ENCODE measurements at places on chromosomes 6 and 20.

DNA sequence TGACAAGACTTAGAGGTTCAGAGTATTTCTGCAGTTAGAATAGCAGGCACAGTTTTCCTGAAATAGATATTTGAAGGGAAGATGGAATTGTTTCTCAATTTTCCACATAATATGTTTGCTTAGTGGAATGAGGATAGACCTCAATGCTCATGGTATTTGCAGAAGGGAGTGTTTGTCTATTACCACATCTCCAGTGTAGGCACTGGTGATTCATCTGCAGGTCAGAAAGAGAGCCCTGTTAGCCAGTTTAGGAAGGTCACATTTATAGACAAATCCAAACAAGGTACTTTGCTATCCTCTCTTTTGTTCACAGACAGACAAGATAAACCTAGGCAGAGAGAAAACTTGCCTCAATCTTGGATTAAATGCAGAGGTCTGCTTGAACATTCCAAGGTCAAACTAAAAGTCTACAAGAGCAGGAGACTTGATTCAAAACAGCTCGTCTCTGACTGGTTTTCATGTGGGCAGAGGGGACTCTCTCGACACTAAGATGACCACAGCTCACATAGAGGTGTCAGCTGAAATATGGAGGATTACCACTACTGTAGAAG lies 22.8 kb downstream of the ISM1 start:
- no peak for DNase-seq

DNA sequence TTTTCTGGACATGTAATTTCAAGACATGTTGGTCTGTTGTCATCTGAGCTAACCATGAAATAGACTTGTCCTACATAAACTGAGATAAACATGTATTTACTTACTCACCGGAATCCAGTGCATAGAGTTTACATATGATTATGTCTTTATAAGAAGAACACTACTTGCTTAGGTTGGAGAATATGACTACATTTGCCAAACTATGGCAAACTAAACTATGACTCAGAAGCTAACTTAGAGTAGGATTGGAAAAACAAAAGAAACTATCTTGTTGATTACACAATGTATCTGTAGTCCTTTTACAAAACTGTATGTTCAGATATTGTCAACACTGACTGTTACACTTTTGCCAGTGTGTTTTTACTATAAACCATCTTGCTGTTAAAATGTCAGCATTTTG lies 113.3 kb downstream of the CRYBG1 start:
- DNase-seq, result no peak

DNA sequence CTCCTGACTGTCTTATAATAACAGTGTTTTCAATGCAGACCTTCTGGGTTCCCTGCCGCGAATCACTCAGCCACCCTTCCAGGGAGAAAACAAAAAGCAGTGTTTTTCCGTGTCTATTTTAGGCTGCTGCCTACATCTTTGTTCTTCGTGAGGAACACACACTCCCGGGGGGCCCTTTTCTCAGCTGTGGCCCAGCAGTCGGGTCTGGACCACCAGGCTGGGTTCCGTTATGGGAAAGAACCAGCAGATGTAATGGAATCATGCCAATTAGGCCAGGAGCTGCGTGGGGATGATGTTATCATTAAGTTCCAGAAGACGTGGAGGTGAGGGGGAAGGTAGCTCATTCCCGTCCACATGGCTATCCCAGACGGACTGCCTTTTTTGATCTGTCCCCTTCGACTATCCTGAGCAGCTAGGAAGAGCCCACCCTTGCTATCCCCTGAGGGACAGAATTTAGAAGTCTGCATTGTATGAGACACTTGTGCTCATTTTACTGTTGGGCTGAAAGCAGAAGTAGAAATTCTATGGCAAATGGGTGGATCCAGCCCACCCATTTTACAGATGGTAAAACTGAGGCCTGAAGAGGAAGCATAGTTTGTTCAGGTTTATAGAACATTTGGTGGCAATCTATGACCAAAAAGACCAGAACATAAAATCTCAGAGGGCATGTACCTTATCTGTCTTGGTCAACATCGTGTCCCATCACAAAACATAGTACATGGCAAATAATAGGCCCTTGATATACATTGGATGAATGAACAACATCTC lies 54.5 kb downstream of the KCNB1 start:
- DNase-seq, result no peak

DNA sequence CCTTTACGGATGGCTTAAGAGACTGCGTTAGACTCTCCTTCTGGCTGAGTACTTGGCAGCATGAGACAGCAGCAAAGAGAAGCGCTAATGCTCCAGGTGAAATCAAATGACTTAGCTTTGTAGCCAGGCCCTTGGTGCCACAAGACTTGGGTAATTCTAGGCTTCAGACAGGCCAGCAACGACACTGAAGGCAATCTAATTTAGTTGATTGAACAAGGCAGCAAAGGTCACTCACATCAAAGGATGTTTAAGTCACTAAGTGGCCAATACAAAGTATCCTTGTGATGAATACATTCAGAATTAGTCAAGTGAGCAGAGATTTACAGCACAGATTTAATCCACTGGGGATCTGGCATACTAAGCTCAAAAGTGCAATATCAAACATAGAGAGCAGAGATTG lies 113.2 kb downstream of the FAM83B start:
- no peak for DNase-seq

GRCh38 chr6:113719064-113719463 lies 138.1 kb upstream of the MARCKS start:
- no peak for DNase-seq

- DNase-seq, result no peak
Observed at GRCh38 chr6:42450477-42451332, 1.0 kb downstream of the TRERF1 start.

DNA sequence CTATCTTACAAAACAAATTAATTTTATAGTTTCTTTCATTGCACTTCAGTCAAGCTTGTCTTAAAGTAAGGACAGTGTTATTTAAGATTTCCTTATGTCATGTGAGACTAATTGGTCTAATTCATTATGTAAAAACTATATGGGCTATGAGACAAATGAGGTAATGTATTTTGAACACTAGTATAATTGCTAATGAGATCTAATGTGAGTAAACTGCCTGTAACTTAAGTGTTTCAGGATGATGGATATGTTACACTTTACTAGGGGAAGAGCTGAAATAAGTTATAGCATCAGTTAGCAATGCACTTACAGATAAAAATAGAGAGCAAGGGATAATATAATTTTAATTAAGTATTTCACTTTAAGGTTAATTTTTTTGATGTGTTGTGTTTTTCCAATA lies 386.3 kb upstream of the MAP3K7 start:
- DNase-seq, result no peak

- no peak for DNase-seq
Observed at GRCh38 chr6:11093376-11093625, 333 bp upstream of the SMIM13 start.

DNA sequence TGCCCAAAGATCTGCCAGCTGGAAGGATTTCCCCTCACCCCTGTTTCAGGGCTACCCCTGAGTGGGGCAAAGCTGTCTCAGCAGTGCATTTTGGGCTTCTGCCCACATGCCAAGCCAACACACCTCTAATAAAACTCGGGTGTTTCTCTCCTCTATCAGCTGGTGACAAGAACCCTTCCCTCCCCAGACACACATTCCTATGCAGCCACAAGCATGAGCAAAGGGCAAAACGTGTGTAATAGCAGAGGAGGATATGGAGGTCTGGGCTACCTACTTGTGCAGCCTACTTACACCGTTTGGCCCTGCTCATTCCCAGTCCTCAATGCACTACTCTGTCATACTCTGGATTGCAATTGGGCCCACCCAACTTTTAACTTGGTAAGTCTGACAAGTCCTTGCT lies 101.3 kb downstream of the IYD start:
- DNase-seq, result no peak

- no peak for DNase-seq
Observed at GRCh38 chr6:8079126-8079525, 14.9 kb upstream of the BLOC1S5 start.

GRCh38 chr20:35954200-35954906 lies at the start of gene SCAND1:
Gene SCAND1 (minus strand): TSS chr20:35954502. CDS start chr20:35954284, 218 bp downstream.
- DNase-seq, result peak; percentile 95

- DNase-seq, result no peak
Observed at GRCh38 chr20:32922466-32922865, 63.7 kb downstream of the EFCAB8 start.

- DNase-seq, result peak; percentile 18
Observed at GRCh38 chr6:138692058-138692977, 81.3 kb upstream of the CCDC28A start.

DNA sequence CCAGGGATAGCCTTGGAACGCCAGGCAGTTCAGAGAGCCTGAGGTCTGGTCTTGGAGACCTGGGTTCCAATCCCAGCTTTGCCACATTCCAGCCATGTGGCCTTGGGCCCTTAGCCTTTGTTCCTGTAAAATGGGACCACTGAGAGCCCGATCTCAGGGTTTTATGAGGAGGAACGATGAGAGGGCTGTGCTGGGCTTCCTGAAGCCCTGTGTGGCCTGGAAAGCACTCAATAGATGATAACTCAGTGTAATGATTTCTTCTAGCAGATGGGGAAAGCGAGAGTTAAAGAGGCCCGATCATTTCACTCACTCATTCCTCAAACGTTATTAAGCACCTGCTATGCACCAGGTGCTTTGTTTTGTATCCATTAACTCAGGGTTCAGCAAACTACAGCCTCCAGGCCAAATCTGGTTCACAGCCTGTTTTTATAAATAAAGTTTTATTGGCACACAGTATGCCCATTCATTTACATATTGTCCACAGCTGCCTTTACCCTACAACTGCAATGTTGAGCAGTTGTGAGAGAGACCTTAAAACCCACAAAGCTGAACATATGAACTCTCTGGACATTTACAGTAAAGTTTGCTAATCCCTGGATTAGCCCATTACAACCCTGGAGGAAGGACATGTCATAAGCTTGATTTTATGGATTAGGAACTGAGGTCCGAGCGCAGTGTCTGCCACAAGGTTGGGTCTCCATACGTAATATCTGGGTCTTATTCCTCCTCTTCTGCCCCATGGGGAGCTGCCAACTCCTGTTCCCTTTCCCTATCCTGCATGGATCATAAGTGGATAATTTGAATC lies 90.4 kb downstream of the CEBPB start:
- DNase-seq, result no peak

GRCh38 chr20:6566821-6567220 lies 200.7 kb upstream of the BMP2 start:
- DNase-seq, result no peak

GRCh38 chr20:22904905-22905304 lies 130.2 kb upstream of the SSTR4 start:
- DNase-seq, result no peak
